ENCODE measurements at places on chromosomes 12 and 14.

GRCh38 chr12:130194154-130194553, 31.9 kb downstream of the FZD10 start:
- no peak for DNase-seq

DNA sequence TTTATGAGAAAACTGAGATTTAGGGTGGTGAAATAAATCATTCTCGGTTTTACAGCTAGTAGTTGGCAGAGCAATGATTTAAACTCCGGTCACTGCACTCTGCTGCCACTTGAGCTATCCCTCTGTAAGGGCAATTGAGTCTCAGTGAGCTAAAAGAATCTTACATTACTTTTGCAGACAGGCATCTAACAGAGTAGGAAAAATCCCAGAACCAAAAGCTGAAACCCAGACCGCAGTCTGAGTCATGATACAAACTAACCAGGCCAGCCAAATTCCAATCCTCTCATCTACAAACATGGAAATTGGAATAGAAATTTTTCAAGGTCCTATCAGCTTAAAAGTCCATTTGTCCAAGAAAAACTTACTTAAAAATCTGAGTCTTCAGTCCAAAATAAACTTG, 73.7 kb downstream of the ANKS1B start:
- DNase-seq = no peak

DNA sequence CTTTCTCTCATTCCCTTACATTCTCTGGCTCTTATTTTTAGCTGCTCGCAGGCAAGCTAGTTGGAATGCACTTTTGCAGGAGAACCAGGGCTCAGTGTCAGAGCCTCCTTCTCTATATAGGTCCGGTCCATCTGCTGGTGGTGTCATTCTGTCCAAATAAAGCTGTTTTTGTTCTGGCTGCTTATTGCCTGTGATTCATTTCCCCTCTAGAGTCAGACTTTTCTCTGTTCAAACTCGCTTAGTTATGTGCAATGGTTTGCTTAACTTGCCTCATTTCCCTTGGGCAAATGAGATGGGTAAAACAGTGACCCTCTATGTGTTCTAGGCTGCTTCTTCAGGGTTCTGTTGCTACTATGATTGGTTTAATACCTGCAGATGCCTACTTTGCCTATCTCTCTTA, 2.9 kb downstream of the SMARCD1 start:
- peak; percentile 14 for DNase-seq

DNA sequence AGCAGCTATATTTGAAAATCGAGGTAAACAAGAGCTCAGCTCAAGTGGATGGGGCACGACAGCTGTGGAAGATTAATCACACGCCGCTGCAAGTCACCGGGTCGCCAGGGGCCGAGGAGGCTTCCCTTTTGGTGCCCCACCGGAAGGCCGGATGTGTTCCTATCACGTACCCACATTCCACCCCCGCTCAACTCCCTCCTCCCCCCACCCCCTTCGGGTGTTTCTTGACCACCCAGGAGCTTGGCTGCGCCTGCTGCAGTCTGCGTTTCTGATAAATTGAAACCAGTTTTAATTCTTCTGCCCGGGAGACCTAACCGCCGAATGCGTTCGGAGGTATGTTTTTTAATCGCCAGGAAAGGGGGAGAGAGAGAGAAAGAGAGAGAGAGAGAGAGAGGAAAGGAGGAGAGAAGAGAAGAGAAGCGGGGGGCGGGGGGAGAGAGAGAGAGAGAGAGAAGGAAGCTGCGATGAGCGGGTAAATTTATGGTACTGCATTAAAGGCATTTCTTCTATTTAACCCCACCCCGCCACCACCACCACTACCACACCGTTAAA, 1.8 kb downstream of the SLC8A3 start:
- no peak for DNase-seq

GRCh38 chr12:2335109-2335508, 282.3 kb downstream of the CACNA1C start:
- DNase-seq = no peak

DNA sequence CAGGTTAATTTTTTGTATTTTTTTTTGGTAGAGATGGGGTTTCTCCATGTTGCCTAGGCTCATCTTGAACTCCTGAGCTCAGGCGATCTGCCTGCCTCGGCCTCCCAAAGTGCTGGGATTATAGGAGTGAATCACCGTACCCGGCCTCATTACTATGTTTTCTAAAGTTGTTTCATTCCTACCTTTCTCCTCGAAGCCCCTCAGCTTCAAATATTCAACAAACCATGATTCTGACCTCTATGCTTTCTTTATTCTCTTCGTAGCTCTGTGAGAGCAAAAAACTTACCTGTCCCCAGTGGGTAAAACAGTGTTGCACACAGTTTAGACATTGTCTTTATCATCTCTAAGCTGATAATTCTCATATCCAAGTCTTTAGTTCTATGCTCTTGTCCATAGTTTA, 26.2 kb upstream of the MDM2 start:
- DNase-seq = no peak
